ENCODE measurements at places on chromosomes 11 and 22. TPM values are rescaled to one million over a fixed set of nuclear protein-coding genes. Genes with fewer than 3 reads are reported as not detected.

Gene OSBP2
- 0.40 TPM for polyA plus RNA-seq

Gene SULT4A1
- polyA plus RNA-seq, result 0.09 TPM

GRCh38 chr22:40232624-40233023, 54.9 kb downstream of the TNRC6B start:
- DNase-seq, result no peak

- DNase-seq, result peak; percentile 89
Measured at GRCh38 chr11:108873310-108873709, 208.4 kb downstream of the DDX10 start.

All from fibroblast of lung (primary cell).